A375 (cell line): ENCODE measurements at places on chromosomes 3 and 15. TPM values are rescaled to one million over a fixed set of nuclear protein-coding genes. Genes with fewer than 3 reads are reported as not detected.

Gene AADACL2
- total RNA-seq, result not detected in 2 replicates

Gene PLA2G4E
- total RNA-seq, result not detected in 2 replicates

Gene GALNT15
- not detected in 2 replicates for total RNA-seq

Gene DPPA4
- not detected in 2 replicates for total RNA-seq

Gene AMT
- total RNA-seq, result 1.8 and 2.0 TPM in 2 replicates
